ENCODE measurements at places on chromosomes 6 and 20.

DNA sequence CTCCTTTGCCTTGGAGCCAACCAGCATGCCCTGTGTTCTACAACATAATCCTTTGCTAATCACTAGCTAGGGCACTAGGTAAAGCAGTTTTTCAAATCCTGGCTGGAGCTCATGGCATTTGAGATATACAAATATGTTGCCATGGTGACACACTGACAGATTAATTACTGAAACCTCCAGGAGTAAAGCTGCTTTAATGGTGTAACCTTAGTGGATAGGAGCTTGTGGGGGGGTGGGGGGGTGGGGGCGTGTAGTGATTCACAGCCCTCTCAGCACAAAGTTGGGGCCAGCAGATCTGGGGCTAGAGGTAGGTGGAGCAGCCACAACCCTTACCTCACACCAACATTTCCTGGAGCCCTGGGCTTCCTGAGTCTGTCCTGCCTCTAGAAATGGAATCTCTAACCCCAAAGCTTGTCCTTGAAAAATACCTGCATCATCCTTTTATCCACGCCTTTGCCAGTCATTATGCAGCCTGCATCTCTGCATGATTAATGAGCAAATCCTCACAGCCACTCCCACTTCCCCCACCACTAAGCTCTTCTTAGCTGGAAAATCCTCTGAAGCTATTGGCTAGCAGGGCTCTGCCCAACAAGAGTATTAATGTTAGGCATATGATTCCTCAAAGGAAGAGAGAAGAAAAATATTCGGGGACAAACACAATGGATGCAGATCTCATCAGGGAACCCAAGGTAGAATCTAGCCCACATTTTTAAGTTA lies 84.5 kb upstream of the PRND start:
- DNase-seq: no peak

- DNase-seq: peak; percentile 50
Observed at GRCh38 chr6:46490425-46491200, 636 bp downstream of the RCAN2 start.

DNA sequence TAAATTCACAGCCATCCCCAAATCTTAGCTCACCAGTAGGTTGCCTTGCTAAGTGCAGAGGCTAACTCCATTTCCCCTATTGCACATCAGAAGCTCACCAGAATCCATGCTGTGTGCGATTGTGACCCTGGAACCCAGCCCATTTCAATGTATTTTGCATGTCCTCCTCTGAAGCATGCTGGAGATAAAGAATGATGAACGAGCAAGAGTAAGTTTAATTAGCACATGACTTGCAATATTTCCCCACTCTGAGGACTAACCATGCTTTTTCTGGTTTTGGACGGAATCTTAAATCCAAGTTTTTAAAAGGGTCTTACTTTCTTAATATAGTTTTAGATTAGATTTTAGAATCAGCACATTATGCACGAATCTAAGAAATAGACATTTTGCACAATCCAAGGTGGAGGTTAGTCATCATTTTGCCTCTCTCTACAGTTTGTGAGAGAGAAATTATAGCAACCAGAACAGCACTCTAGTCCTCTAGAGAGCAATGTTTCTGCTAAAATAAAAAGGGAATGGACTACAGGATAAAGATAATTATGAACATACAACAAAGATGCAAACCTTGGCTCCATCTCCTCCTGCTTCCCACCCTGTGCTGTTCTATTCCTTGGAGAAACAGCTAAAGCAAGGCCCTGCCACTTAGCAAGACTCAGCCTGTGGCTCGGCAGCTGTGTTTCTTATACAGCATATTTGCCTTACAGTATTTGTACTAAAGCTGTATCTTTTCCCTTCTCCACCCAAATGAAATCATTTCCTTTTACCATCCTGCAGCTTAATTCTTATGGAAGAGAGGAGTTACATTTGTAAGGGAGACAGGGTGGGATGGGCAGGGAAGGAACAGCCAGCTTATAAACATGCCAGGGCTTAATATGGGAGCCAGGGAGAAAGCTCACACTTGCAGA lies 24.9 kb upstream of the LAMA4 start:
- DNase-seq: no peak

- DNase-seq: no peak
Observed at GRCh38 chr20:328027-328974, 2.9 kb downstream of the SOX12 start.

DNA sequence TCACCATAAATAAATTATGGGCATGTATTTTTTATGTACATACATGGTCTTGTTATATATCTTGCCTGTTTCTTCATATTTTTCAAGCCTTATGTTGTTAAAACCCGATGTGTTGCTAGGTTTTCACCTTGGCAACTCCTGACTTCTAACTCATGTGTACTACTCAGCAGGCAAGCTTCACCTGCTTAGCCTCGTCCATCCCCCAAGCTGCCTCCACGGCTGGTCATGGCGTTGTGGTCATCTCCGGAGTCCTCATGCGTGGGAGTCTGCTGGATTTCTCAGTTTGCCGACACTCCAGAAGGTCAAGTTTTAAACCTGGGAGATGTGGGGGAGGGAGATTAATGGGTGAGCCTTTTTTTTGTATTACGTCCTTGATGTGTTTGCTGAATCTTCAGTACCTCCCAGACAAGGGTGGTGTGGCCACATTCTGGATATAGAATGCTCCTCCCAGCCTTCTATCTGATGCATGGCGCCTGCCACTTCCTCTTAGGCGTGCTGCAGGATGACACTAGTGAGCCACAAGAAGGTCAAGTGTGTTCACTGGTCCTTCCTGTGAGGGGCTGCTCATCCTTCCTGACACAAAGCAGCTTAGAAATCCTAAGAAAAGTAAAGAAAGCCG lies 26.6 kb upstream of the EDN3 start:
- no peak for DNase-seq

- no peak for DNase-seq
Observed at GRCh38 chr6:168016721-168017525, 19.5 kb downstream of the KIF25 start.

GRCh38 chr6:27144740-27145079 lies 102.8 kb upstream of the PRSS16 start:
- no peak for DNase-seq

DNA sequence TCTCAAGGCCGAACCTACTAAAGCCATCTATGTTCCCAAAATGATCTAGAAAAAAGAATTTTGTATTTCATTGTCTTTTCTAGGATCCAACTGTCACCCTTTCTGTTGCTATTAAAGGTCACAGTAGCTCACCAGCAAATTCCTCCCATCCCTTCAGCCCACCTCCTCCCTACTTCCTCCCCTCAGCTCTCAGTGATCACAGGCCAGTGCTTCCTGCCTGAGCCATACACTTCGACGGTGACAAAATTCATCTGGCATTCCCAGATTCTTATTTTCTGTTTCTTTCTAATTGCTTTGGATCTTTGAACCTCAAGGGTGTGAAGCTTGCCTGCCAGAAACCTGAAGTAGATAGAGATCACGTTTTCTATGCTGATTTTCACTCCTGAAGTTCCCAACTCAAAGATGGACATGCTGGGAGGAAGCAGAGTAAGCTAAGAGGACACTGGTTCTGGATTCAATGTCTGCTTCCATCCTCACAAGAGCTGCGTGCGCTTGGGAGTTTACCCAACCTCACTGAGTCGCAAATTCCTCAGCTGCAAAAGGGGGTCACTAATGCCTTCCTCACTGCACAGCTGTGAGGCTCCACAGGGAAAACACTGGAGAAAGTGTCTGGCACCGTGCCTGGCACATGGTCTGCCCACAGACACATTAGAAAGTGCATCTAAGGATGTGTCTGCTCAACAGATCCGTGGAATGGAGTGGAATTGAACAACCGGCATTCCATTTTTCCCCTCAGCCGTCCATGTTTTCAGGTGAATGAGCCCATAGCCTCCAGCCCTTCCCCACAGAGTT lies 34.5 kb downstream of the MDGA1 start:
- no peak for DNase-seq

- peak; percentile 32 for DNase-seq
Observed at GRCh38 chr6:140082867-140083297, 708.4 kb upstream of the CITED2 start.

DNA sequence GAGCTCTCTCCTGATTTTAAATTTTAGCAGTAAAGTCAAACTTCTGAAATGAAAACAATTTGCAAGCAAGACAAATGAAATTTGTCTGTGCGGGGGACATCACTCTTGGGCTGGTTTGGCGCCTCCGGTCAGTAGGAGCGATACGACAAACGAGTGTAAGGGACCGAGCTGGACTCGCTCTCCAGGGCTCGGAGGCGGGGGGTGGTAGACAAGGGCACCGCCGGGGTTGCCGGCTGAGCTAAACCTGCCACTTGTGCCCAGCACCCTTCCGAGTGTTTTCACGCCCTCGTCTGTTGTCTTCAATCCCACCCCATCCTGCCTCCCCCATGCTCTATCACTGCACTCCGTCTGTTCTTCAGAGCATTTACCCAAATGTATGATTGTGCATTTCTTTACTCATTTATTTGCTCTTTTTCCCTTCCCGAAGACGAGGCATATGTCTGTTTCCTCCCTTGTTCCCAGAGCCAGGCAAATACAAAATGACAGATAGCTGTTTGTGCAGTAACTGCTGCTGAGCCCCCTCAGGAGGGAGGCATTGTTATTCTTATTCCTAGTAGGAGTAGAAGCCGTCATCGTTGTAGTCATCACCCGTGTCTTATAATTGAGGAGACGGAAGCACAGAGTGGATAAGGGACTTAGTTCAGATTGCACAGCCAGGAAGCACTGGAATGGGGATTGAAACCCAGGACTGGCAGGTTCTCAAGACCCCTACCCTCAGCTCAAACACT lies 62.8 kb upstream of the APCDD1L start:
- no peak for DNase-seq

GRCh38 chr6:29828471-29828797 lies 809 bp downstream of the HLA-G start:
- peak; percentile 59 for DNase-seq

DNA sequence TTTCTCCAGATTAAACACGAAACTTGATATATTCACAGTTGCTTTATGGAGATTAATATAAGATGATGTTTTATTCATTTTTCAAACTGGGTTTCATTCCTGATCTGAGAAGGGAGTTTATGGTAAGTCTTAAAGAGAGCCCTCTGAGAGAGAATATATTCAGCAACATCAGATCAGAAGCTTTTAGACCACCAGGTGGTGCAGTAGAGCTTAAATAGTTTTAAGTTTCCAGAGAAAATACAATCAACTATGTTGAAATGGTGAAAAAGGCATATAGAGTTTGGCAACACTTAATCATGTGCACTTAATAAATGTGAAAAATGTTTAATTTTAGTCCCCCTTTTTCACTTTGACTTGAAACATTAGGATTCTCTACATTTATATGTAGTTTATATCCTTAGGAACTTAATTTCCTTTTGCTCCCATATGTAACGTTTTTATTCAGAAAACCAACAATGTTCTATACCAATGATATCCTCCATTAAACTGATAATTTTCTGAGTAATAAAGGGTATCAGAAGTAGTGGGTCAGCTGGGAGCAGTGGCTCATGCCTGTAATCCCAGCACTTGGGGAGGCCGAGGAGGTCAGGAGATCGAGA lies 86.4 kb upstream of the CLDN20 start:
- DNase-seq: peak; percentile 69

DNA sequence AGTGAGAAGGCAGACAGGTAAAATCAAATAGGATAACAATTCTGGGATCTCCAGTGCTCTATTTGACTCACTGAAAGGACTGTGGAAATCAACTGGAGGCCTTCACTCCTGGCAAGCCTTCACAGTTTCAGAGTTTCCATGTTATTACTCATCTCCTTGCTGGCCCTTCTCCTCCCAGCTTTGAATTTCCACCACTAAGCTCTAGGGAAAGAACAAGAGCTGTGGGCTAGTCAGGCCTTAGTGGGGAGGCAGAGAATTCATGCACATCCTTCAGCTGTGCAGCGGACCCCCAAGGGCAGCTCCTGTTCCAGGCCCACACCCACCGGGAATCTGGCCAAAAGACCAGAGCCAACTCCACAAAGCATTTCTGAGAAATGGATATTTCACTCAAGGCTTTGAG lies 26.0 kb downstream of the MYLIP start:
- peak; percentile 34 for DNase-seq

DNA sequence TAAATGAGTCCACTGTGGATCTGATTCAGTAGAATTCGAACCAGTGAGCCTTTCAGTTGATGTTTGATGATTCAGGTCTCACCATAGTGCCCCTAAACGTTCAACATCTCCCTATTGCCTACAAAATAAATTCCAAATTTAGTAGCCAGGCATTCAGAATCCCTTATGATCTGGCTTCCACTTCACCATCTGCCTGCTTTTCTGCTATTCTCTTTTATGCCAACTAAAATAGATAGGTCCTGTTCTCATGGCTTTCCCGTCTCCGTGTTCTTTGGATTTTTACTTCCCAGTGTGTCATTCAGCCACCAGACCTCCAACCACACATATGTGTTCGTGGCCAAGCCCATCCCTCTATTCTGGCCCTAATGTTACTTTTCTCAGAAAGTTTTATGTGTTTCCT lies 410.4 kb downstream of the LMBRD1 start:
- no peak for DNase-seq

- DNase-seq: no peak
Observed at GRCh38 chr20:53750827-53751619, 157.4 kb upstream of the ZNF217 start.

GRCh38 chr6:170259278-170259677 lies 31.6 kb downstream of the DLL1 start:
- no peak for DNase-seq

GRCh38 chr6:130929036-130929678 lies 102.0 kb downstream of the SMLR1 start:
- no peak for DNase-seq

DNA sequence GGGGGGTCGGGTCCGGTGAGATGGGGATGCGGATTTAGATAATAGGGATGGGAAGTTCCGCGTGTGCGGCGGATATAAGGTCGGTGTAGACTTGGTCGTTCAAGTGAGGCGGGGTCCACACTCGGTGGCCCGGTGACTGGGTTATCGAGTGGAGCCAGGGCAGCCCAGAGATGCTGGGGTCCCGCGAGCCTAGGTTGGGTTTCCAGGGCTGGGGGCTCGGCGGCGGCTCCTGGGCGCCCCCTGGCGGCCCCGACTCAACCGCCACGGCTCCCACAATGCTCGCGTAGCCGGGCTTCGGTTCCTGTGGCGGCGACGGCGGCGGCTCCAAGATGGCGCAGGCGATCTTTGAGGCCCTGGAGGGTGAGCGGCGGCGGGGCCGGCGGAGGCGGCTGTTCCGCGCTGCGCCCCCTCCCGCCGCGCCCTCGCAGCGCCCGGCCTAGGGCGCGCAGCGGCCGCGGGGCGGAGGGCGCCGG lies at the start of gene ZNF341:
ZNF341 (plus strand) TSS at position 304 of the 473 bp plus-strand sequence; CDS start at position 330, 26 bp downstream.
- DNase-seq: peak; percentile 91

- DNase-seq: no peak
Observed at GRCh38 chr20:59082077-59082740, 39.6 kb upstream of the PRELID3B start.

- no peak for DNase-seq
Observed at GRCh38 chr6:87230801-87231200, 75.4 kb downstream of the ZNF292 start.

- no peak for DNase-seq
Observed at GRCh38 chr6:161257793-161258457, 15.9 kb downstream of the AGPAT4 start.

- peak; percentile 87 for DNase-seq
Observed at GRCh38 chr6:160431226-160431625, 83.0 kb downstream of the SLC22A3 start.

- DNase-seq: no peak
Observed at GRCh38 chr20:52252664-52253063, 61.1 kb upstream of the ZFP64 start.
